Activated B cell treated with CpG ODN at 0.5 μM for 24 hours (primary cell): ENCODE measurements at places on chromosomes 16 and 17. TPM values are rescaled to one million over a fixed set of nuclear protein-coding genes. Genes with fewer than 3 reads are reported as not detected.

The NMRAL1 gene
- 30.0 and 42.4 TPM in 2 replicates for total RNA-seq

The MYH10 gene
- total RNA-seq: 2.0 and 3.4 TPM in 2 replicates

The HOXB13 gene
- total RNA-seq: not detected in 2 replicates

The DNAH9 gene
- not detected in 2 replicates for total RNA-seq

The RNU2-1 gene
- total RNA-seq: 5,480 and 7,149 TPM in 2 replicates
